ENCODE measurements at places on chromosomes 7 and 10. TPM values are rescaled to one million over a fixed set of nuclear protein-coding genes. Genes with fewer than 3 reads are reported as not detected.

SUGCT gene
- total RNA-seq: 1.5 TPM

PNLIPRP3 gene
- total RNA-seq: not detected

SKIDA1 gene
- 5.4 TPM for total RNA-seq

CDHR3 gene
- total RNA-seq: 1.5 TPM

Measured in dermis lymphatic vessel endothelial cell (primary cell).